ENCODE measurements at places on chromosomes 2 and 18.

GRCh38 chr2:187403568-187404260 lies 44.3 kb downstream of the CALCRL start:
- no peak for DNase-seq

GRCh38 chr2:120399889-120400240 lies 53.9 kb downstream of the INHBB start:
- no peak for DNase-seq

GRCh38 chr2:85231952-85232351 lies 95.8 kb downstream of the TGOLN2 start:
- DNase-seq, result no peak

DNA sequence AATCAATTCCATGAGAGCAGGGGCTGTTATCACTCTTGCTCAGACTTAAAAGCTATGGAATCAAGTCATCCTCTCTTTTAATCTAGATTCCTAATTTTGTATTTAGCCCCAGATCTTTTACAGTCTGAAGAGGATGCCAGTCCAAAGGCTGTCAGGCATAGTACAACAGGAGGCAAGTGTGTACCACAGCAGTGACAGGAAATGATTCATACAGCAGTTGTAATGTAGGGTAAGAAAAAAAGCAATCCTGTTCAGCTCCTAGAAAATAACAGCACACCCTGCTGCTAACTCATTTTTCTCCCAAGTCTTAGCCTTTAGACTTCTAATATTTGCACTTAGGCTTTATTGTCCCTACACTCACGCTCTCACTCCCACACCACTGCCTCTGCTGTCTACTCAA lies 127.8 kb upstream of the SYT4 start:
- DNase-seq, result no peak

GRCh38 chr18:53531896-53532295 lies 692.6 kb downstream of the MBD2 start:
- no peak for DNase-seq
